Activated gamma-delta T cell treated with Interleukin-2 at 50 U/mL for 16 hours (primary cell): ENCODE measurements at places on chromosomes 16 and 17.

GRCh38 chr16:78980825-78981224 lies 619.7 kb downstream of the MAF start:
- DNase-seq: no peak

DNA sequence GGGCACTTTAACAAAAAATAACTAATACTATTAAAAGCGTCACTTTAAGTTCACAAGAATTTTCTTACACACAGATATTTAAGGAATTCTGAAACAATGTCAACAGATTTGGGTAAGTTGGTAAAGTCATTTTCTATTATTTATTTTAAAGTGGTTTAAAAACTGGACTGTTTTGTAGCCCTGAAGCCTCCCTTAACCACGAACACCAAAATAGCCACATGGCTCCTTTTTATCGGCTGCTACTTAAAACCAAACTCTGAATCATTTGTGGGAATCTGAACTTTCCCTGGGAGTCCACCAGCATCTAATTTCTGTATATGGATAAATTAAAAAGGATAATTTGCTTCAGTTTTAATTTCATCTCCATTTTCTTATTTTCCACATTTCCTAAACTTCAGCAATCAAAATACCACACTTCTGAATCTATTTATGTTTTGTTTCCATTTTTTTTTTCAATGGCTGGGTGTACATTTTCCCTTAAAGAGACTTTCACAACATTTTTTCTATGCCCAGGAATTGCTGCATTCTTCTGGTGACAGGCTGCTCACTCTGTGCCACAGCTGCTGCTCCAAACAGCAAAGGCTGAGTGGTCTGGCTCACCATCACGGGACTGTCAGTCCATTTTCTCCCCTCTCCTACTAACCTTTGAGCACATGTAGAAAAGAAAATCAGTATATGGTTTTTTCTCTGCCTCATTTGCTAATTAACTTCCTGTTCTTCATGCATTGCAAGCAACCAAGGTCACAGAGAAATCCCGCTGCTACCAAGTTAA lies 255.5 kb upstream of the KCNJ16 start:
- no peak for DNase-seq

DNA sequence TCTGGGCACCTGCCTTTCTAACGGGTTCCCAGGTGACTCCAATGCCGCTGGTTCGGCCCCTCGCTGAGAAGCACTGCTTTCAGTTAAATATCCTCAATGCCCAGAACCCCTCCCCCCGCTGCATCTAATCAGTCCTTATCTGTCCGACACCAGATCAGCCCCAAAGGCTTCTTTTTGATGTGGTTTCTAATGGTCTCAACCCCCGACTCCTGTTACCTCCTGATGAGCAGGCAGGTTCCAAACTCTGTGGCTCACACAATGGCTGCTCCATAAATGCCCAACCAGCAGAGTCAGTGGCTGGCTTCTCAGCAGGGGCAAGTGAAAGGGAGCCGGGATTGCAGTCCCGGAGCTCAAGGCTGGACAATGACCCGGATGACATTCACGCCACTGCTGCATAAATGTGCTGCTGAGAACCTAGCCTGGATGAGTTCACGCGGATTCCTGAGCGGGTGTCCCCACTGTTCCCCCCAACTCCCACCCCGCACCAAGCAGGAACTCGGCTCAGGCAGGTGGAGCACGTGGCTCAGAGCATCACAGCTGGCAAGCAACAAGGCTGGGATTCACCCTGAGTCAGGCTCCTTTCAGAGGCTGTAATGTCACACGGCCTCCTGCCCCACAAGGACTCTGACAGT lies 1.0 kb upstream of the SLC38A8 start:
- DNase-seq: no peak

GRCh38 chr17:3866276-3866675 lies 20.2 kb upstream of the NCBP3 start:
- DNase-seq: no peak

DNA sequence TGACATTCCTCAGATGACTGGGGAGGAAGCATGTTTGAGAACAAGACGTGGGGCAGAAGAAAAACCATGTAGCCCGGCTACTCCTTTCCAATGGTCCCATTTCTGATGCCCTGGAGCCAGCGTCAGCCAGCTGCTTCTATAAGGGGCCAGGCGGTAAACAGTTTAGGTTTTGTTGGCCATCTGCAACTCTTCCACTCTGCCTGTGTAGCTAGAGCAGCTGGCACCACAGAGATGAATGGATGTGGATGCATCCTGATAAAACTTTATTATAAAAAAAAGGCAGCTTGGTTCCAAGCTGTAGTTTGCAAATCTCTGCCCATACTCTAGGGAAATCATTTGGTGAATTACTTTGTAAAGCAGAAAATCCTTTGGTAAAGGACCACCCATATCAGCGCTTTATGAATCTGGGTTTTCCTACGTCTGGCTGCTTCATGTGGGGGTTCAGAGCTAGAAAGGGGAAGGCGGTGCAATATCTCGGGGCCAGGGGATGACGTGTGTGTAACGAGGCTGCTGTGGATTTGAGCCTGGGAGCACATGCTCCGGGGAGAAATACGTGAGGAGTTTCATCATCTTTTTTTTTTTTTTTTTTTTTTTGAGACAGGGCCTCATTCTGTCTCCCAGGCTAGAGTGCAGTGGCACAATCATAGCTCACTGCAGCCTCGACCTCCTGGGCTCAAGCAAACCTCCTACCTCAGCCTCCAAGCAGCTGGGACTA lies 3.4 kb upstream of the SRL start:
- no peak for DNase-seq

DNA sequence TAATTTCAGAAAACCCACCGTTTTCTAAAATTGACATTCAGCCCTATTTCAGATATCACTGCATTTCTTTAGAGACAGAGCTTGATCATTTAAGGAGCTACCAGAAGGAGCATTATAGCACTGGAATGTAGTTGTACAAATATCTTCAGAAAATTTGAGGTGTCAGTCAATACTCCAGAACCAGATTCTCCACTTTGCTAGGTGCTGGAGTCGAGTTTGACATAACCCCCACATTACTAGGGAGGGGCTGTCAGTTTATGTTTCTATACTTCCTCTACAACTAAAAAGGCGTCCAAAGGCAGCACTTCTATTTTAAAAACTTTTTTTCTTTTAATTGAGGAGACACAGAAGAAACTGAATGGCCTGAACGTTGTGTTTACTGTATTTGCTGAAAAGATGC lies 892 bp upstream of the KIAA0513 start:
- DNase-seq: no peak

DNA sequence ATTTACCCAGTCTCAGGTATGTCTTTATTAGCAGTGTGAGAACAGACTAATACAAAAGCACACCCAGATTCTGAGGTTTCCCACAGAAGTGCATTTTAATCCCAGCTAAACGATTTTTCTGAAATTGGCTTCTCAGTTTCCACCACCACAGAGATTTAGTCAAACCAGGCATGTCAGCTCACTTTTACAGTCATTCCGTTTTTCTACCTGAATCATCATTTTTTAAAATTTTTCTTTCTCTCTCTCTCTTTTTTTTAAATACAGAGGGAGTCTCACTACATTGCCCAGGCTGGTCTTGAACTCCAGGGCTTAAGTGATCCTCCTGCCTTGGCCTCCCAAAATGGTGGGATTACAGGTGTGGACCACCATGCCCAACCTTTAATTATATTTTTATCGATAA lies 389.1 kb downstream of the HAPSTR1 start:
- DNase-seq: no peak

DNA sequence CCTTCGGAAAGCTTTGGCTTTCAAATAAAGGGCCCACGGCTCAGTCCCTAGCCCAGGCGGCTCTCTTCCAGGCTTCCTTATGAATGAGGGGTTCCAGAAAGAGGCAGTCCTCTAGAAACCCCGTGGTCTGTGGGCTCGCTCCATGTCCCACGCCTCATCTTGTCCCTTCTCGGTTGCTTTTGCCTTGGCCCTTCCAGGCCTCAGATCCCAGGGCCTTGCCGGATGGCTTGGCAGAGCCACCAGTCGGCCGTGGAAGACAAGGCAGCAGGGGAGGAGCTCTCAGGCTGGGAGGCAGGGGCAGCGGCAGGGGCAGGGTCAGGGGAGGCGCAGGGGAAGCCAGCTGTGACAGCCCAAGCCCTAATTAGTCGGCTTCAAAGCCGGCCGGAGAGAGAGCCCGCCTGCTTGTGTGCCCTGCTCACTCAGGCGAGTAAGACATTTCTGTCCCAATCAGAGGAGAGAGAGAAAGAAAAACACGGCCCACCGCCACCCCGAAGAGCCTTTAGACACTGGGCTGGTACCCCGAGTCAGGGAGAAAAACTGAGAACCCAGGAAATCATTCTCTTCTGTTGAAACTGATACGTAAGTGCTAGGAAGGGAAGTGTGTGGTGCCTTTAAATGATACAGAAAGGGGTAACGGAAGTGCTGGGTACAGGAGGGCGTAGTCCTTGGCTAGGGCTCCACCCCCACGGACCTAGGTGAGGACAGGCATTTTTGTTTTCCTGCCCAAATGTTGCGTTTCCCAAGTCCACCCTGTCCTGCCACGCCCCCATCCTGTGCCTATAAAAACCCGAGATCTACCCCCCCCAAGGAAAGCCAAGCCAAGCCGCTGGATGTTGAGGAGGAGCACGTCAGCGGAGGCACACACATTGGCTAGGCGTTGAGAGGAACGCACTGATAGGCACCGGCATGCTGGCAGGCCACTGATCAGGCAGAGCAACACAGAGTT lies 27.8 kb upstream of the MEIOC start:
- DNase-seq: no peak

DNA sequence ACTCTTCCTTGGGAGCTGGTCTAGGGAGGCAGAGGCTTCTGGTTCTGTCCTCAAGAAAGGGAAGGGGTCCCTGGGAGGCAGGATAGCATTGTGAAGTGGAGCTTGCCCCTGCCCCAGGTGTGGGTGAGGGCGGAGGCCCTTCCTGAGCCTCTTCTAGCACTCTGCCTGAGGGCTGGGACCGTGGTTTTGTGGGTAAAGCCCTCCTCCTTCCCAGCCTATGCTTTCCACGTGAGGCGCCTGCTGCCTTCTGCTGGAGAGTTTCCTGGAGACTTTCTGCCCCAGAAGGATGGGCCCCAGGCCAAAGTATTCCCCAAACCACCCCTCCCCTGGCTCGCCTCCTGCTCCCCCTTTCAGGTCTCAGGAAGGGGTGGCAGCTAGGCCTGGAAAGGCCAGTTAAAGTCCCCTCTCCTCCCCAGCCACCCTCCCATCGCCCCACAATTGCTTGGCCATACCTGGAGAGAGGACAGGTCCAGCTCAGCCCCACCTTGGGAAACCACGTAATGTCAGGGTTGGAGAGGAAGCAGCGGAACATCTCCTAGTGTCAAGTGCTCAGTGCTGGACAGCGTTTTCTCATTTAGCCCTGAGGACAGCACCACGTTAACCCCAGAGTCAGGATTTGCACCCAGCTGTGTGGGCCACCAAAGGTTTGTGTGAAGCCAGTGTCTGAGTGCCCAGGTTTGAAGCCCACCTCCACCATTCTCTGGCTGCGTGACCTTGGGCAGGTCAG lies 5.6 kb downstream of the SBK1 start:
- DNase-seq: no peak

DNA sequence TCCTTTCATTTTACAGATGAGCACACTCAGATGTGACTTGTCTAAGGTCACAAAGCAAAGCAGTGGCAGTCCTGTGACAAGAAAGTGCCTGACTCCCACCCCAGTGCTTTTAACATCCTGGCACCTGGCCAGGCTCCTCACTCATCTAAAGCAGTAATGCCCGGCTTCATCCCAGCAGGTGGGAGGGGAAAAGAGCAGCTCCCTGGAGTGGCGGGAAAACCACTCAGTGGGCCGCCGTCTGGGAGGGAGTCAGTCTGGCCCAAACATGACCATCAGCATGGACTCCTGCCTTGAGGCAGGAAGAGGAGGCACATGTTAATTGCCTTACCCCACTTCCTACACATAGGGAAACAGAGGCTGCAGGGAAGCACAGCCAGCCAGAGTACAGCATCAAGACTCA lies 2.6 kb downstream of the PCGF2 start:
- no peak for DNase-seq

DNA sequence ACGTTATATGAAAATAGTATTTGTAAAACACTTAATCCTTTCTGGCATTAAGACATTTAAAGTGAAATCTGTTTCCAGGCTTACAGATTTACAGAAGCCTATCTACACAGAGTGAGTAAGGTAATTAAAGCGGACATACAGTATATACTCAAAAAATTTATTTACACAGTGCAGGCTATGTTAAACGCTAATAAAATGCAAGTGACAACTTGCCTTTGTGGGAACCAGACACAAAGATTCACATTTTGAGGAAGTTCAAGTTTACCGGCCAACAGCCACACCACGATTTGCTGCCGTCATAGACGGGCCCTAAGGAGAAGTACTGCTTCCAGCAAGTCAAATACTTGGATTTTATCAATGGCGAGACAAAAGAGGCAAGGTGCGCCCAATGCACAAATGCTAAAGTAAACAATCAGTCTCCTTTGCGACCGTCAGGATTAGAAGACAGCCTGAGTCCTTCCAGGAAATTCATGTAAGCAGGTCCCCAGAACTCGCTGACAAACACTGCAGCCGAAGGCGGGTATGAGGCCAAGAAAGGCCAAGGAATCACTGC lies 801 bp downstream of the VPS35 start:
- no peak for DNase-seq
